ENCODE measurements at places on chromosomes 16 and 17.

DNA sequence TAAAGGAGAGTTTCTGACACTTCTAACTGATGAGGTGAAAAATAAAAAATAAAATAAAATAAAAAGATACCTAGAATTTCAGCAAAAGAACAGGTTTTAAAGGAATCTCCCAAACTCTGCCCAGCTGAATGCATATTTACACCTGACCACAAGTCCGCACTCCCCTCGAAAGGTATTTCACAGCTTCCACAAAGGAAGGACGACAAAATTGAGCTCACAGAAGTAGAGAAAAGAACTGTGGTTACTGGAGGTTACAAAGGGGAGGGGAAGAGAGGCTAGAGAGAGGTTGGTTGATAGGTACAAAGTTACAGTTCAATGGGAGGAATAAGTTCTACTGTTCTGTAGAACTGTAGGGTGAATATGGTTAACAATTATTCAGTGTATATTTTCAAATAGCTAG, 5.0 kb downstream of the LITAF start:
- DNase-seq: no peak

- no peak for DNase-seq
These were observed 10.0 kb downstream of the TPPP3 start for GRCh38 chr16:67383284-67383683.

GRCh38 chr16:79318143-79318899, 282.2 kb downstream of the MAF start:
- no peak for DNase-seq

DNA sequence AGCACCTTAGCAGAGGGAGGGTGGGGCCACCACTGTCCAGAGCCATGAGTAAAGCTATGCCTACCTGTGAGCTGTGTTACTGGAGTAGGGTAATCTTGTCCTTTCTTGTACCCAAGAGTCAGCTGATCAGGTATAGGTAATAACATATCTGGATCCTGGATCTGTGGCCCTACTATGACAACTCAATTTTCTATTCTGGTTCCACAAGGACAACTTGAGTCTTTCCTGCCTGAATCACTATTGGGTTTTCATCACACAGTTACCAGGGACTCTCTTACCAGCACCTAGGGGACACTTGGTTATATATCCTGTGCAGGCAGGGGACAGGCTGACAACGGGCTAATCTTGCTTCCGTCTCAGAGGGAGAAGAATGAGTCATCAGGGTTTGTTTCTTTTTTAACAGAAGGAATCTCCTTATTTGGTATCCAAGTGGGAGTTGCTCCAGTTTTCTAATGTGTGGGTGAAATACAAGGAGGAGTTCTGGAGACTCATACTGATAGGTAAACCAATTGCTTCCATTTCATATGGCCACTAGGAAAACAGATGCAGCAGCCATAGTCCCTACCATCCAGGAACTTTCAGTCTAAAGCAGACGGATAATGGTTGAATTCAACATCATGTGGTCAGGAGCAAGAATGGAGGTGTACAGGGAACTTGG, 6.8 kb downstream of the ZNF267 start:
- DNase-seq: no peak

DNA sequence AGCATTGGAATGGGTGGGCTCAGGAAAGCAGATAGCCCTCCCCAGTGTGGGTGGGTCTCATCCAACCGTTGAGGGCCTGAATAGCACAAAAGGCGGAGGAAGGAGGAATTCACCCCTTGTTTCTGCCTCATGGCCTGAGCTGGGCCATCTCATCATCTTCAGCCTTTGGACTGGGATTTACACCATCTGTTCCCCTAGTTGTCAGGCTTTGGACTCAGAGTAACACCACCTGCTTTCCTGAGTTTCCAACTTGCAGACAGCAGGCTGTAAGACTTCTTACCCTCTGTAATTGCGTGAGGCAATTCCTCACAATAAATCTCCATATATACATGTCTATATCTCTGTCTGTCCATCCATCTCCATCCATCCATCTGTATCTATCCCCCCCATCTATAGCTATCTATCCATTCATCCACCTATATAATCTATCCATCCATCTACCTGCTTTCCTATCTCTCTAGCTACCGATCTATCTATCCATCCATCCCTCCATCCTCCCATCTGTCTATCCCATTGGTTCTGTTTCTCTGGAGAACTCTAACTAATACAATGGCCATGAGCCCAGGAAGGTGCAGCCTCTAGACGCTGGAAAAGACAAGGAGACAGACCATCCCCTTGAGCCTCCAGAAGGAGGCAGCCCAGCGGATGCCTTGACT, 21.3 kb downstream of the DNAH17 start:
- no peak for DNase-seq

- DNase-seq: no peak
These were observed 29.3 kb downstream of the MAPT start for GRCh38 chr17:45923511-45924268.

DNA sequence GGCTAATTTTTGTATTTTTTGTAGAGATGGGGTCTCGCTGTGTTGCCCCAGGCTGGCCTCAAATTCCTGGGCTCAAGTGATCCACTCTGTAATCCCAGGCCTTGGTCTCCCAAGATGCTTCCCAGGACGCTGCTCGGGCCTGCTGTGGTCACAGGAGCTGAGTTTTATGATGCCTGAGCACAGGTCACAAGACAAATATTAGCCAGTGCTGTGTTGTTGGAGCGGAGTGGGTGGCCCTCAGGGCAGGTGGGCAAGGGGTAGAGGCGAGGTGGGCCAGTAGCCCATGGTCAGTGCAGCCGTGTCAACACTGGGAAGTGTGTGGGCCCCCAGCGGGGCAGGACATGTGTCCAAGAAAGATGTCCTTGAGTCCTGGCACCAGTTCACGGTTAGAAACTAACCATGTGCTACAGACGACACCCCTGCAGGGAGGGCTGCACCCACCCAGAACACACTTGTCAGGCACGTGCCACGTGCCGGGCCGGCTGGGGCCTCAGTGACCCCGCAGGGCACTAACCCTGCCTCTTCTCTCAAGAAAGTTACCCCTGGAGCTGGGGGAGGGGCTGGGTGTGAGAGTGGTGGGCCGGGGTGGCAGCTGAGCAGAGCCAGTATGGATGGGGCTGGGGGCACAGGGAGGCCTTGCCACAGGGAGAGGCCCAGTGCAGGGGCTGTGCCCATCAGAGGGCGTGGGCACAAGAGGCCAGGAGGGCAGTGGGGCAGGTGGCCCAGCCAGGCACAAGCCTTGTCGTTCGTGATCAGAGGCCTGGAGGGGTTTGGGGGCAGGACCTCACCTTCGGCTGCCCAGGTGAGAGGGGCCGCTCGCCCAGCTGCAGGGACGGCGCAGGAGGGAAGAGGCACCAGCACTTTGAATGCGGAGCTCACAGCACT, 103.1 kb upstream of the CHMP6 start:
- DNase-seq: no peak

DNA sequence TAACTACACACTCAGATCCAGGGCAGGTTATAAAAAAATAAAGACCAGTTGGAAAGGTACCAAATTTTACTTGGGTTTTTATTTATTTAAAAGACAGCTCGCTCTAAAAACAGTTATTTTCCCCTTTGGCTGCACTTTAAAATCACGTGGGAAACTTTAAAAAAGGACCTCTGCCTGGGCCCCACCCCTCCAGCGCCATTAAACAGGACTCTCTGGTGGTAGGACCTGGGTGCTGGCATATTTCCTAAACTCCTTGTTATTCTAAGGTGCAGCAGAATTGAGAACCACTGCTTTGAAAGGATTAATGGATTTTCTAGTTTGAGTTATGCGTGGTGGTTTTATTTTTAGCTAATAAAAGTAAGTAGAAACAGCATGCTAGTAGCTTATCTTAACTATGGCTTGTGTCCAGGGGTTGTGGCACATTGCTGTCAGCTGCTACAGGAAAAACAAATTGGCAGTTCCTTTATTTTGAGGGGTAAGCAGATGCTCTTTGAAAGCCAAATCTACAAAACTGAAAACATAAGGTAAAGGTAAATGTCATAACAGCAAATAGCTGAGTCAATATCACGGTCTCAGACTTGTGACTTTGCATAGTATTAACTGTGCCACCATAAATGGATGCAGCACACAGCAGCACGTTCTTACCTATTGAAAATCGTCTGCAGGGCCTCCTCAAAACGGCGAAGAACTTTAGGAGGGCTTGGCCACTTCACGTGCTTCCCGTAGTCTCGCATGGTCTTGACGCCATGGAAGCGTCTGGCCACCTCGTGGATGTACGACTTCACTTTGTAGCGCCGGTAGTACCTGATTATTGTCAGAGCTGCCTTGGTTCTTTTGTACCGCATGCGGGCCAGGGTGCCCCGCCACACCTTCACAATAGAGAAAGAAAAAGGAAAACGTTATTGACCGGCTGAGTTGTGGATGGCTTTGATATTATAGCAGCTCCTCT, 172.0 kb downstream of the CDK5R1 start:
- no peak for DNase-seq

DNA sequence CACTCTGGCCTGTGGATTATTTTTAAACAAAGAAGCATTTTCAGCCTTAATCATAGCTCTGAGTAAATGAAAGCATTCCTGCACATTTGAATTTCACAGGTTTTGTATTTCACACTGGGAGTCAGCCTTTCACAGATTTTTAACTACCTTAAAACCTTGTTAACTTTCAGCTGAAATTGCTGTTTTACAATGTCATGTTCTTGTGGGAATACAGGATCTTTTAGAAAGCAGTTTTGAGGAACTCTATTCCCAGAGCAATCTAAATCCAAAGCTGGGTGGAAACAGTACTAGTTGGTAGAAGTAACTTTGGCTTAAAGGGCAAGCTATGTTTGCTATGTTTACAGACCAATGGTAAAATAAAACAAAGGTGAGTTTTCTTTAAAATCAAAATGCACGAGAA, 600.6 kb downstream of the KCNJ2 start:
- DNase-seq: no peak

DNA sequence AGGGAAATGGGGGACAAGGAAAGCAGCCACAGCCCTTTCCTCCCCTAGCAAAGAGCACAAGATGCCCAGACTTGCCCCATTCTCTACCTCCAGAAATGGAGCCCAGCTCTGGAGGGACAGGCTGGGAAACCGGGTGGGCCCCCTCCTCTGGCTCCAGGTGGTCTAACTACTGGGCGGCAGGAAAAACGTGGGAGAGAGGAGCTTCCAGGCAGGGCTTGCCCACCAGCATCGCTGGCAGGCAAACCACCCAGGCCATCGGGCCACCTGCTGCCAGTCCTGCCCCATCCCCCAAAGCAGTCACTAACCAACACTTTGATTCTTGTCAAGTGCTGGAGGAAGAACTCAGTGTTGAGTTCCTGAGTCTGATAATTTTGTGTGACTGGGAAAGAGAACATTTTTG, 15.6 kb downstream of the ANKS3 start:
- no peak for DNase-seq

DNA sequence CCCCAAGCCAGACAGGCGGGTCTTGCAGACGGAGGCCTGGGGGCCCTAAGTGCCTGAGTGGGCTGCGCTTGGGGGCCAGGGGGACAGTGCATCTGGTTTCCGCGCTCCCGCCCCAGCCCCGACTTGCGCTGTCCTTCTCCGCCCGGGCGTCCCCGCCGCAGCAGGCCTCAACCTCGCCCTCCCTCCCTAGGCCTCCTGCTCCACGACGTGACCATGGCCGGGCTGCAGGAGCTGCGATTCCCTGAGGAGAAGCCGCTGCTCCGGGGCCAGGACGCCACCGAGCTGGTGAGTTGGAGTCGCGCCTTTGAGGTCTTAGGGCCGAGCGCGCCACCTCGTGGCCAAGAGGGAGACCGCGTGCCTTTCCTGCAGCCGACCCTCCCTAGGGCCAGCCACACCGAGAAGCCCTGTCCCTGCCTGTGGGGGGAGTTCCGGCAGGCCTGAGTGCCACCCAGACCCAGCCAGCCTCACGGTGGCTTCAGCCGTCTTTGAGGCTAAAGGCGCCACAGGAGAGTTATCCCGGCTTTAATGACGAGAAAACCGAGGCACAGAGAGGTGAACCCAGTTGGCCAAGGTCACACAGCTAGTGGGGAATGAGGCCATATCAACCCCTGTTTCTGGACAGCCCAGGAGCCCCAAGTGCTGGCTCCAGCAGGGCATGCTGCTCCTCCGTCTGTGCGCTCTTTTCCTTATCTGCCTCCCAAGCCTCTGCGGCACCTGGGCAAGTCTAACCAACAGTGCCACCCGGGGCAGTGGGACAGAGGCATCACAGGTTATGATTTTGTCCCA, 12.2 kb upstream of the NDRG4 start:
- peak; percentile 29 for DNase-seq

DNA sequence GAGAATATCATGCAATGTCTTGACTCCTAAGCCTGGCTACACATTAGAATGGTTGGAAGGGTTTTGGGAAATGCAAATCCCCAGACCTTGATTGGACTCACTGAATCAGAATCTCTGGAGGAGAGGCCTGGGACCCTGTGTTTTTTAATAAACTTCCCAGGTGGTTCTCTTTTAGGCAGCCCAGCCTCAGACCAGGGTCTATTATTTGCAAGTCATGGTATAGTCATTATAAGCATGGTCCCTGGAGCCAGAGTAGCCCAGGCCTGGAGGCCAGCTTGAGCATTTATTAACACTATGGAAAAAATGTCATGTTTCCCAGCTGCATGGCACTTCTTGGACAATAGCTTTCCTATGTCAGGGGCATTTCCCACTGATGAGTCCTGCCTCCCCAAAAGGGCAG, 266.9 kb downstream of the NPIPA8 start:
- DNase-seq: no peak

DNA sequence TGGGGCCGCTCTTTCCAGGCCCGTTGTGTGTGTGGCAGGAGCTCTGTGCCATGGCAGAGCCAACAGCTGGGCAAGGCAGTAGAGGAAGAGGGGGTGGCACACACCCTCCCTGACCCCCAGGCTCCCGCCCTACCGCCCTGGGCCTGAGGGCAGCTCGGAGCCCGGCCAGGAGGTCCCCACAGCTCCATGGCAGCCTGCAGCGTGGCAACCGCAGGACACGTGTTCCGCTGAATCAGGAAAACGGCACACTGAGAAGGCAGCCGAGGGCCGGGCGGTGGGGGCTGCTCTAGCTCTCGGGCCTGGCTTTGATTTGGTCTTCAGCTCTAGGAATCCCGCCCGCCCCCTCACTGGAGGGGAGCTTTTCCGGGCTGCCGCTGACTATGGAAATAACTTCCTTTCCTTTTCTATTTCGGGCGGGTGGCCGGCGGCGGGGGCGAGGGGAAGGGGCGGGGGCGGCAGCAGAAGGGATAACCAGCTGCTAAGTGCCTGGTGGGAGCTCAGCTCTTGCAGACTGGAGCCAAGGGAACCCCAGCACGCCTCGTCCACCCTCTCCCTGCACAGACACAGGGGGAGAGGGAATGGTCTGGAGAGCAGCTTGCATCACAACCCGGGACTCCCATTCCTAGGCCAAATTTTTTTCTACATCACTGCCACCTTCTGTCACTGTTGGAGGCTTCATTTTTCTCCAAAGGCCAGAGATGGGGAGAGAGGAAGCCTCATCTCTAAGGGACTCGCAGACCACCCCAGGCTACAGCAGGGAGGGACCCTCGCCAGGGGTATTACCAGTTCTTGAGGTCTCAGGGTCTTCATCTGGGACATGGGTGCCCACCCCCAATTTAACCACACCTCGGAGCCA, 24.8 kb upstream of the MRPS23 start:
- peak; percentile 83 for DNase-seq

DNA sequence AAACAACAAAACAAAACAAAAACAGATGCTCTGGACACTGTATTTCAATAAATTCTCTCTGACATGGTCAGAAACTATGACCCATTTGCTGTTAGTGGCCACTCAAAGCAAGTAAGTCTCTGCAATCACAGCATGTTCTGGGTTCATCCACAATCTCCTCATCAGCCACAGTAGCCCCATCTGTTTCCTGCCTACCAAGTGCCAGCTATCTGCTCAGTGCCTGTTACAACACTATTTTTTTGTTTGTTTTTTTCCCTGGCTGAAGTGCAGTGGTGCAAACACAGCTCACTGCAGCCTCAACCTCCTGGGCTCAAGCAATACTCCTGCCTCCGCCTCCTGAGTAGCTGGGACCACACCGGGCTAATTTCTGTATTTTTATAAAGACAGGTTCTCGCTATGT, 137.9 kb downstream of the SOX9 start:
- no peak for DNase-seq

- no peak for DNase-seq
These were observed 11.0 kb downstream of the CHMP6 start for GRCh38 chr17:81002409-81003361.

Measured in AG09319 (cell line).